ENCODE measurements at places on chromosomes 4 and X.

GRCh38 chr4:106868381-106869035 lies 167.6 kb downstream of the DKK2 start:
- DNase-seq: no peak

DNA sequence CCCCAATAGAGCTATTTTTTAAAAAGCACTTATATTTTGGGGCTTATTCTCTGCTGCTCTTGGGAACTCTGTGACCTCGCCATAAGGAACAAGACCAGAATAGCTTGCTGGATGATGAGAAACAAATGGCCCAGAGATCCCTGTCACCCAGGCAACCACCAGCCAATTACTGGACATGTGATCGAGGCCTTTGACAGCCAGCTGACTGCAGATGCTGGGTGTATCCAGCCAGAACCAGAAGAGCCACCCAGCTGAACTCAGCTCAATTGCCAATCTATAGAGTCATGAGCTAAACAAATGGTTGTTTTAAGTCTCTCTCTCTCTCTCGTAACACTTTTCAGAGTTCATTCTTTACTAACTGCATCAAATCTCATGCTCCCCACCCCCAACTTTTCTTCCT lies 24.4 kb upstream of the CITED1 start:
- DNase-seq: no peak

- DNase-seq: no peak
Measured at GRCh38 chr4:174564529-174564928, 42.2 kb upstream of the HPGD start.

- no peak for DNase-seq
Measured at GRCh38 chr4:46667790-46668189, 241.3 kb downstream of the COX7B2 start.

- no peak for DNase-seq
Measured at GRCh38 chr4:15684498-15684897, 2.9 kb downstream of the FAM200B start.

- no peak for DNase-seq
Measured at GRCh38 chr4:108622828-108623227, 2.5 kb downstream of the RPL34 start.

GRCh38 chrX:71632923-71633657 lies 14.8 kb upstream of the CXCR3 start:
- no peak for DNase-seq

- no peak for DNase-seq
Measured at GRCh38 chrX:133544778-133545177, 129.5 kb upstream of the GPC4 start.

- DNase-seq: no peak
Measured at GRCh38 chr4:67571975-67572374, 13.4 kb downstream of the STAP1 start.

- DNase-seq: no peak
Measured at GRCh38 chr4:61011051-61011450, 189.1 kb upstream of the ADGRL3 start.

- no peak for DNase-seq
Measured at GRCh38 chr4:140305053-140305452, 68.4 kb upstream of the SCOC start.

DNA sequence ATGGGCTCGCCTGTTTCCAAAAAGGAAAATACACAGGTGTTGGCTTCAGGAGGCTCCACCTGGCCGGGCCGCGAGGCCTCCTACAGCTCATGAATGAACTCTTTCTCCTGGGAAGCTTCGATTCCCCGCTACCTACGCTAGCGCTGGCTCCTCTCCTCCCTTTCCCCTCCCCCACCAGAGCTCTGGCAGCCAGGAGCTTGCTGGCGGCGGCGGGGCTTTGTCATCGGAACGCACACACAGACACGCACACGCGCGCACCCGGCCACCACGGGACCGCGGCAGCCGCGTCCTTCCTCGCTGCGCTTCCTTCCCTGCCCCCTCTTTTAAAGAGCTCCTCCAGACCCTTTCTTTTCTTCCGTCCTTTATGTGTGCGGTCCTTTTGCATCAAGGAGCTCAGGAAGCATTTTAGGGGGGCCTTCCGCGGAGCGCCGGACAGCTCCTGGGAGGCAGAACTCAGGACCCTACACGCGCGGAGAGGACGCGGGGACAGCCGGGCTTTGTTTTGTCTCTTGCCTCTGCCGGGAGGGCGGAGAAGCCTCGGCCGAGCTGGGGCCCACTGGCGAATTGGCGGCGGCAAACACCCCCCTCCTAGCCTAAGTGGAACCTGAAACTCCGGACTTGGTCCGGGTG lies 70.2 kb upstream of the BCOR start:
- DNase-seq: no peak

- no peak for DNase-seq
Measured at GRCh38 chr4:52883707-52884669, 21.9 kb downstream of the RASL11B start.

DNA sequence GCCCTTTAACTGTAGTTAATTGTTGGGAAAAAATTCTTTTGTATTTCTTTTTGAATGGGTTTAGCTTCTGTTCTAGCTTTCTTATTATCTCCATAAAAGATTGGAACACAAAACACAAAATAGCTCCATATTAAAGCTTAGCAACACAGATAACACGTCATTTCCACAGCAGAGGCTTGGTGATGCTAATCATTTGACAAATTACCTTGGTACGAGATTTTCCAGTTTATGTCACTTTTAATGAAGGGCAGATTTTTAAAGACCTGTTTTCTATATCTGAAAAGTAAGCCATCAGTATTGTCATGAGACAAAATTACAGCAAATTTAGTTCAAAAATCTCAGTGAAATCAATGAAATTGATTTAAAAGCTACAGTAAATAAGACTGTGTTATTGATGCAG lies 27.4 kb downstream of the FAM149A start:
- DNase-seq: no peak

DNA sequence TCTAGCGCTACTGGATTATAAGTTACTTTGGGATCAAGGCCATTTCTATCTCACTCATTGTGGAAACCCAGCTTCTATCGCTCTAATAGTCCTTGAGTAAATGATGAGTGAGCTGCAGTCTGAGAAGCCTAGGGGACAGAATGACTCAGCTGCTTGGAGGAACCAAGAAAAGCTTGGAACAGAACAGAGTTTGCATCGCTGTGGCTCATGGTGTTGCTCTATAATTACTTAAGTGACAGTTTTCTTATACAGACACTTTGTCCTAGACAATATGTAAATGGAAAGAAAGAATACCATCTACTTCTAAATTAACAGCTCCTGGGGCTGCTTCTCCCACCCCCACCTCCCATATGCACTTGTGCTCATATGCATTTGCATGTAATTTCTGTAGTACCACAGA lies 156.9 kb downstream of the SLIT2 start:
- DNase-seq: no peak

GRCh38 chr4:143362349-143363046 lies 25.8 kb downstream of the GAB1 start:
- no peak for DNase-seq

DNA sequence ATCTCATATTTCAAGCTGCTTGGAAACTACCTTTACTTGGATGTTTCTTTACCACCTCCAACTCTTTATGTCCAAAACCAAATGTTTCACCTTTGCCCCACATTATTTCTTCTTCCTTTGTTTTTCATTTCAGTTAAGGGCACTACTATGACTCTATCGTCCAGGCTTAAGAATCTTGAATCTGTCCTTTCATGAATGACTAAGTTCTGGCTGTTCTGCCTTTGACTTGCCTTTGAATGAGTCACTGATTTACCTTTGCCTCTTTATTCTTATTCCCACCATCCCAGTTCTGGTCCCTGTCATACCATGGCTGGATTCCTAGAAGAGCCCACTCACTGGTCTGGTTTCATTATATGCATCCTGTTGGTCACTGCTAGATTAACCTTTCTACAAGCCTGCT lies 30.6 kb upstream of the PLAC1 start:
- no peak for DNase-seq

- DNase-seq: no peak
Measured at GRCh38 chr4:124694306-124694705, 18.2 kb downstream of the ANKRD50 start.

DNA sequence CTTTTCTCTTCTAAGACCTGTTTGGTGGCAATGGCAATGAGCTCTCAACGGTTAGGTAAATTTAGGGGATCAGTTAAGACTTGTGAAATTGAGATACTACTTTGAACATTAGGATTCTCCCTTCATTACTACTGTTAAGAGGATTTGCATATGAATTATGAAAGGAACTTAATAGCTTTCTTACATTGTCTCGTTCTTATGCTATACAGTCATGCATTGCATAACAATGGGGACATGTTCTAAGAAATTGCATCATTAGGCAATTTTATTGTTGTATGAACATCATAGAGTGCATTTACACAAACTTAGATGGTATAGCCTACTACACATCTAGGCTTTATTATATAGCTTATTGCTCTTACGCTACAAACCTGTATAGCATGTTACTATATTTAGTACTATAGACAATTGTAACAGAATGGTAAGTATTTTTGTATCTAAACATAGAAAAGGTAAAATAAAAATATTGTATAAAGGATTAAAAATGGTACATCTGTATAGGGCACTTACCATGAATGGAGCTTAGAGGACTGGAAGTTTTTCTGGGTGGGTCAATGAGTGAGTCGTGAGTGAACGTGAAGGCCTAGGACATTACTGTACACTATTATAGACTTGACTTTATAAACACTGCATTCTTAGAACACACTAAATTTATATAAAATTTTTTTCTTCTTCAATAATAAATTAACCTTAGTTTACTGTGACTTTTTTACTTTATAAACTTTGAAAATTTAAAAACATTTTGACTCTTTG lies 62.5 kb downstream of the PAQR3 start:
- DNase-seq: no peak

DNA sequence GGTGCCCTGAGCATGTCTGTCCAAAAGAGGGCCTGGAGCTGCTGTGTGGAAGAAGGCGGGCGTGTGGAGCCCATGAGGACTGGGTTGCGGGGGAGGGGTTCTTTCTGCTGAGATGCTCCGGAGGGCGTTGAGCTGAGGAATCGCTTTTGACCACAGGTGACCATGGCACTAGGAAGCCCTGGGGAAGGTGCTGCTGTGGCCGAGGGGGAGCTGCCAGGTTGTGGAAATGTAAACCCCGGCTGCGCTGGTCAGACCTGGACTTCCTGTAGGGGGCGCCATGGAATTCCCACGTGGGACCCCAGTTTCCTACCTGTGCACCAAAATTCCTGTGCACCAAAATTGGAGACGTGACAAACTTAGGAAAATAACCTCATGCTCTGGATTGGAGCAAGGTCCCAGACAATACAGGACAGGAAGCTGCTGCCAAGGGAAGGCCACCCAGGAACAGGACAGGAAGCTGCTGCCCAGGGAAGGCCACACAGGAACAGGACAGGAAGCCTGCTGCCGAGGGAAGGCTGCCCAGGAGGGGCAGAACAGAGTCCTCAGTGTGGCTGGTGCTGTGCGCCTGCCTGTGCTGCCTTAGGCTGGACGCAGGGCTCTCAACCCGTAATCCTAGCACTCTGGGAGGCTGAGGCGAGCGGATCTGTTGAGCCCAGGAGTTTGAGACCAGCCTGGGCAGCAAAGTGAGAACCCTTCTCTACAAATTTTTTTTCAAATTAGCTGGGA lies 28.4 kb upstream of the UVSSA start:
- no peak for DNase-seq

DNA sequence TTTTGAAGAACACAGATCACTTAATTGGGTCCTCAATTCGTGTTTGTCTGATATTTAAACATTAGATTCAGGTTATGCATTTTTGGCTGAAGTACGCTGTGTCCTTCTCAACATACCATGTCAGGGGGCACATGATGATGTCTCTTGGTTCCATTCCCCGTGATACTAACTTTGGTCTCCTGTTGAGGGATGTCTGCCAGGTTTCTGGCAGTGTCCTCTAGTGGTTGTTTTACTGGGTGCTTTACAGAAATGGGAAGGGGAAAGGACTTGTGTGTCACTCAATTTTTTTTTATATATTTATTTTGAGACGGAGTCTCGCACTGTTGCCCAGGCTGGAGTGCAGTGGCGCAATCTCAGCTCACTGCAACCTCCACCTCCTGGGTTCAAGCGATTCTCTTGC lies 58.2 kb downstream of the WWC2 start:
- no peak for DNase-seq

DNA sequence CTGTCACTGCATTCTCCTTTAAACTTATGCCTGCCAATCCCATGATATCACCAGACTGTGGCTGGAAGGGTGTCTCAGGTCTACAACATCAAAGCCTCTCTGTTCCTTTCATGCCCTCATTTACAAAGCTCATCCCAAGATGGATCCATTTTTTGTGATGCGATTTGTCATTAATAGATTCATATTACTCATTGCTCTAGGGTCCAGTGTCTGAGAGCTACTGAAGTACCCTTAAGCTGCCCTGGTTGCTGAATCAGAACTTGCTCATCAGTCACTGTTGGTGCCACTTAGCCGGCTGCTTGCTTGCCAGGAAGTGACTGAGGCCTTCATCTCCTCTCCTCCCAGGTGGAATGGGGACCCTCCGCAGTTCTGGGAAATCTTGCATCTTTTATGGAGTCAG lies 395.5 kb upstream of the BOD1L1 start:
- DNase-seq: no peak
